Stimulated activated CD8-positive, alpha-beta memory T cell treated with anti-CD3 and anti-CD28 coated beads, Interleukin-15, amount 100 ng/mL, for 48 hours (primary cell): ENCODE measurements at places on chromosomes 11 and 22.

GRCh38 chr22:31747441-31747840 is 2.5 kb downstream of the PRR14L start:
- DNase-seq: no peak

GRCh38 chr22:22404598-22405284 is 103.8 kb downstream of the ZNF280B start:
- no peak for DNase-seq

DNA sequence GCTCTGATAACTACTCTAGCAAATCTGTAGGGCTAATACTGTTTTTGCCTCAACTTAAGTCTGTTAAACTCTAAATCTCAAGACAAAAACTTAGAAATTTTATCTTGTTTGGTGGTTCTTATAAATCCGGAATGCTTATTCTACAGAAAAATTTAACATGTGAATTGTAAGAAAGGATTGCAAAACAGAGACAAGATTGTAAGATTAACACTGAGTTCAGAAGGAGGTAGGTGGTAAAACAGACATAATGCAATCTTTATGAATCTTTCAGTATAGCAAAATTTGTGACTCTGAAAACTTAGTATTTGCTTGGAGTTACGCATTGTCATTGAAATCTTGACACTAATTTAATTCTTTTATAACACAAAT is 263.9 kb downstream of the SBF2 start:
- no peak for DNase-seq

DNA sequence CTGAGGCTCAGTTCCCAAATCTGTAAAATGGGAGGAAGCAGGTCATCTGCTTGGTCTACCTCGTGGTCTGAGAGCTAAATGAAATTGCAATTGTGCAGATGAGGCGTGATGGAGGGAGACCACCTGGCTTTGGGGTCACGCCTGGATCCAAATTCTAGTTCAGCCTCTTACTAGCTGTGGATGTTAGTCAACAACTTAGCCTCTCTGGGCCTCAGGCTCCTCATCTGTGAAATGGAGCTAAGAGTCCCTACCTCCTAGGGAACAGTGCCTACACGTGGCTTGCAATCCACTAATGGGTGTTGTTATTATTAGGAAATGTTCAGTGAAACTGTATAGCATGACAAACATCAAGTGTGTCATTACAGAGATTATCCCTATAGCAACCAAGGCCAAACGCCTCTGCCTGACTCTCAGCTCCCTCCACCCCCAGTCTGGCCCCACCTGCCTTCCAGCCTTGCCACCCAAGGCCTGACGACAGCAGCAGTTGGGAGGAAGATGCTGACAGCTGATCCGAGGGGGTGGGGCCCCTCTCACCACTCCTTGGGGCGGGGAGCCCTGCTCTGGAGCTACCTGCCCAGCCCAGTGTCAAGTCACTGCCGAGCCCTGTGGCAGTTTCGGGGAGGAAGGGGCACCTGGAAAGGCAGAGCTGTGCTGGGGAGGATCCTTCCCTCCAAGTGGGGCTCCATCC is 1.7 kb upstream of the RHOD start:
- no peak for DNase-seq

- DNase-seq: no peak
These were observed at the start of gene WNT7B for GRCh38 chr22:45977003-45977411. TSS of gene WNT7B (minus strand) at chr22:45977162. CDS start at chr22:45976754, 408 bp downstream.

DNA sequence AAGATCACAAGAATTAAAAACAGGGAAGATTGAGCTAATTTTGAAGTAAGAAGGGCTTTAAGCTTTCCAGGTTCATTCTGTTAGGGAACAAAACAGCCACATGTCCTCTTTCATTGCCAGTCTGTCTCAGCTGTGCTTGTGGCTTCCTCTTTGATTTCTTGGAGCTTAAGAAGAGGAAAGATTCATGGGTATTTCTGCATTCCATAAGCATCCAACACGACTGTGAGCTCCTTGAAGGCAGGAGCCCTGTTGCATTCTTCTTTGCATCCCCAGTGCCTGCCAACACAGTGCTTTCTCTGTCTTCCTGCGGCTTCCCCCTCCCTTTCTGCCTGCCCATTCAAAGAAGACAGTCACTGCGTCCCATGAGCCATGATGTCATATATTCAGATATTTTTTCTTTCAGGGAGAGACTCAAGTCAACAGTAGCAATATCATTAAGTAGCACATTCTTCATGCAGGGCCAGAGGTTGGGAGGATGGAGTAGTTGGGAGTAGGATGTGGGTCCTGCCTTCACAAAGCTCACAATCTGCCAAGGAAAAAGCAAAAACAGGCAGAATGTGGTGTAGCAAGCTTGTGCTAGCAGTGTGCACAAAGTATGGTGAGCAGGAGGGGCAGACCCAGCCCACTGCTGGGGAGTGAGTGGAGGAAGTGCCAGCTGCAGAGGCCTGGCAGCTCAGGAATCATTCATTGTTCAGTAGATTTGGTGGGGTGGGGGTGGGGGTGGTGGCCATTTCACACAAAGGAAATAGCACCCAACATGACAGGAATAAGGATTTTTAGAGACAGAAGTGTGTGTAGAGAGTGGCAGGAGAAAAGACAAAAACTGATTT is 162.1 kb upstream of the RASSF10 start:
- no peak for DNase-seq
